ENCODE measurements at places on chromosomes 2 and 18.

DNA sequence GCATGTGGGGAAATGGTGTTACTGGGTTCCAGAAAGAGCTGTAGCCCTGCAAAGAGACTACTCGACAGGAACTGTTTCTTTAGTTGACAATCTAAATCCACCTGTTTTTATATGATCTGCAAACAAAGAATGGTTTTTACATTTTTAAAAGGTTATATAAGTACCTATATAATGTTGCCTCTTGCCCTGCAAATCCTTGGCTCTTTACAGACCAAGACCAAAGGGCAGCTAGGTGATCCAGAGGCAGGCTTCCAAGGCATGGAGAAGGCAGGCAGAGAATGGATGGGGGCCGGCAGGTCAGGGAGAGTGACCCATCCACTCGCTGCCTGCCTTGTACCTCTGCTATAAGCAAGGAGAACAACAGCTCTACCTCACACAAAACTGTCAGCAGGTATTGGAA is 173.6 kb downstream of the ANTXR1 start:
- DNase-seq = no peak

DNA sequence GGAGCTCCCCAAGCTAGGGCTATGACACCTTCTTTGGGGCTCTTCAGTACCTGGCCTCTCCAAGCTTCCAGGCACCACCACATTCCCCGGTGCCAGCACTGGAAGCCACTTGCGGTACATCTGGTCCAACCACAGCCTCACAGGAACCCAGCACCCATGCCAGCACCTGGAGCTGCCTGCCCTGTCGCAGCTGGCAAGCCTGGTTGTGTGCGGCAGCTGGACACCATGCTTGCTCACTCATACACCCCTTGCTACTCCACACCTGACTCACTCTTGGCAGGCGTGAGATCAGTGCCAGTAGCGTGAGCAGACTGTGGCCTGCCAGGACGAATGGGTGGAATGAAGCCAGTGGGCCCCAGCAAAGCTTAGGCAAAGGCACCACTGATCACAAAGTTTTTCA is 34.0 kb downstream of the LRRTM4 start:
- no peak for DNase-seq

- no peak for DNase-seq
These were observed 96.8 kb downstream of the ZNF407 start for GRCh38 chr18:74694436-74694835.

- no peak for DNase-seq
These were observed 125.9 kb downstream of the TMEM131 start for GRCh38 chr2:97869722-97870346.

GRCh38 chr2:136118819-136119716 is 1.1 kb upstream of the CXCR4 start:
- peak; percentile 82 for DNase-seq

GRCh38 chr18:63961435-63961980 is 8.4 kb upstream of the SERPINB8 start:
- no peak for DNase-seq

DNA sequence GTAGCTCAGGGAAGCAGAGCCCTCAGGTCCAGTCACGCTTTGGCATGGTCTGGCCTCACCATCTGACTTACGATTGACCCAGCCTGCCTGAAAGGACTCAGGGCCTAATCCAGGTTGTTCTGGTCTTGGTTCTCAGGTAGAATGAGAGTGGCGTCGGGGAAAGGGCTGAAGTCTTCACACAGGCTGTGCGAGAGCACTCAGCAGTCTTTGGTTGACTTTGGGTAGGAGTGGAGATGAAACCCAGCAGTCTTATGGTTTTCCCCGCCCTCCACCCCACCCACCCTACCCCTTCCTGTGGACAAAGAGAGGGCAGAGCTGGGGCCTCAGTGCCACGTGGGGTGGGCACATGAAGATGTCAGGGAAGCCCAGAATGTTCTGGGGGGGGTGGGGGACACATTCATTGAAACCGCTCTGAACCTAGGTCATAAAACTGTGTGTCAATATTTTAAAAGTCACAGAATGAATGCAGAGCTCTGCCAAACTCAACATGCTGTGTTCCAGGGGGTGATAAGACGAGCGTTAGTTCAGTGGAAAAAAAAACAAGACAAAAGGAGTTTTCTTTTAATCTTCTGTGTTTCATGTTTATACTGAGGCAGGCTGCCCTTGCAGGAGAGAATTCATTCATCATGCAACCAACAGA is 58.6 kb upstream of the ALPP start:
- no peak for DNase-seq

DNA sequence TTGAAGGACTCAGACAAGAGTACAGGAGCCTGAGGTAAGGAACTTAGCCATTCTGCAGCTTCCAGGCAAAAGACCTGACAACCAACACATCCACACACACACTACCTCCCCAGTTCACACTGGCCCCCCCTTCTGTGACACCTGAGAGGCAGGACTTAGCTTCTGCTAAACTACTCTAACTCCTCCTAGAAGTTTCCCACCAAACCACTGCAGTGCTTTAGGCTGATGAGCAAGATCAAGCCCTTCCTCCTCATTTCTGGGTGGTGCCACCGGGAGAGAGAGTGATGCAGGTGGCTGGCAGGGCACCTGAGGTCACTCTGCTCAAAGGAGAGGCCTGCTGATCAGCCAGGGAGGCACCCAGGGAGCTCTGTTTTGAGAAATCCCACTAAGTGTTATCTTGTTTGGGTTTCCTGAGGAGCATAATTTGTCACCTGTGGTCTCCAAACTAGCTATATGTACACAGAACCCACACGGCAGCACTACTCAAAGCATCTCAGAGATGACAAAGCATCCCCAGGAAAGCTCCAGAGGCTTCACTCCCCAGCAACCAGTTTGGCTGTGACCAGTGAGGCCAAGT is 188.4 kb downstream of the MYO5B start:
- no peak for DNase-seq

- no peak for DNase-seq
These were observed 64.4 kb downstream of the LONRF2 start for GRCh38 chr2:100257939-100258338.

DNA sequence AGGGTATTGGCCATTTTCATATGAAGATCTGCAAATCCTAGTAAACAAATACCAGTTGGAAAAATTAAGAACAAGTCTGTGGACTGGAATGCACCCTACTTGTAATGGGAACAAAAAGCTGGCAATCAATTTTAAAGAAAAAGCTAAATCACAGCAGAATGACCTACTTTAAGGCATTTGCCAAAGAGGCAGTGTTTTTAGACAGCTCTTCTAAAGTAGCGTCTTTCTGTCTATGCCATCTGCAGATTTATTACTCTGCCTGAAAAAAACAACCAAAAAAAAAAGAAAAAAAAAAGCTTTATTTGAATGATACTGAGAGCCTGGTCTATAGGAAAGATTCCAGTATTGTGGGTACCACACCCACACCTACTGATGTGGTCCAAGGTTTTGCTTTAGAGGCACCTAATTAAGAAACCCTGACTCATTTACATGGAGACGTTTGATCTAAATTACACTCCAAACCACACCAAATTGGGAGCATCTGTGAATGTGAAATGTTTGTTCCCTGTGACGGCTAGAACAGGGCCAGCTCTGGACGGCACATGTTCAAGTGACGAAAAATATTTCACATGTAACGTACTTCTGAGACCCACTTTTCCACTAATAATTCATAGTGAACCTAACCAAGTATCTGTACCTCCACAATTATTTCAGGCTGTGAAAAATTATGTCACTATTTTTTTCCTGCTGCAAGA is 597.1 kb downstream of the ARHGAP15 start:
- no peak for DNase-seq

- no peak for DNase-seq
These were observed 38.5 kb downstream of the BOD1L2 start for GRCh38 chr18:57185434-57185833.

GRCh38 chr2:127573771-127574170 is 38.3 kb downstream of the MYO7B start:
- no peak for DNase-seq

- DNase-seq = peak; percentile 83
These were observed 39.9 kb downstream of the CENPO start for GRCh38 chr2:24832931-24833701.

GRCh38 chr2:45833968-45834344 is 182.5 kb downstream of the PRKCE start:
- no peak for DNase-seq

GRCh38 chr2:71944183-71944550 is 203.5 kb downstream of the CYP26B1 start:
- DNase-seq = no peak

DNA sequence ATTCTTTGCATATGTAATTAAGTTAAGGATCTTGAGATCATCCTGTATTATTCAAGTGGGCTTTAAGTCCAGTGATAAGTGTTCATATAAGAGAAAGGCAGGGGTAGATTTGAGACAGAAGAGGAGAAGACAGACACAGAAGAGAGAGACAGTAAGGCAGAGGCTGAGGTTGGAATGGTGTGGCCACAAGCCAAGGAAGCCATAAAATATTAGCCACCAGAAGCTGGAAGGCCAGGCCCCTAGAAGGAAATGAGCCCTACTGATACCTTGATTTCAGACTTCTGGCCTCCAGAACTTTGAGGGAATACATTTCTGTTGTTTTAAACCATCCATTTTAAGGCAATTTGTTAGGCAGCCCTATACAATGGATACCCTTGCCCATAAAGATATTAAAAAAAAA is 66.9 kb upstream of the DLX2 start:
- DNase-seq = no peak

DNA sequence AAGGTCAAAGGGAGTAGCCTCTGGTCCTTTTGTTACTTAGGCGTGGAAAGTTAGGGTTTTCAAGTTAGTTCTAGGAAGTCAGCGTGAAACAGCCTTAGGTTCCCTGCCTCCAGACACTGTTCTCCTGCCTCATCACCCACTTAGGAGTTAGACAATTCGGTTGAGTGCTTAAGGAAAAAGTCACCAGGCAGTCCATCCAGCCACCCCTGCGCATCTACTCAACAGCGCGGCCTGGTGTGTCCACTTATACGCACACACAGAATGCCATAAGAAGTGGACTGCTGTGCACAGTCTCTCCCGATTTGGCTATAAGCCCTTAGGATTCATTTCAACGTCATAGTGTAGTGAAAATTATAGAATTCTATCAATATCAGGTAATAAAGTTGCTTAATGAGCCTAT is 470.8 kb upstream of the TNP1 start:
- no peak for DNase-seq

- DNase-seq = no peak
These were observed 152.4 kb downstream of the DYSF start for GRCh38 chr2:71605781-71606241.

- DNase-seq = no peak
These were observed 67.8 kb upstream of the HNMT start for GRCh38 chr2:137896467-137896866.

DNA sequence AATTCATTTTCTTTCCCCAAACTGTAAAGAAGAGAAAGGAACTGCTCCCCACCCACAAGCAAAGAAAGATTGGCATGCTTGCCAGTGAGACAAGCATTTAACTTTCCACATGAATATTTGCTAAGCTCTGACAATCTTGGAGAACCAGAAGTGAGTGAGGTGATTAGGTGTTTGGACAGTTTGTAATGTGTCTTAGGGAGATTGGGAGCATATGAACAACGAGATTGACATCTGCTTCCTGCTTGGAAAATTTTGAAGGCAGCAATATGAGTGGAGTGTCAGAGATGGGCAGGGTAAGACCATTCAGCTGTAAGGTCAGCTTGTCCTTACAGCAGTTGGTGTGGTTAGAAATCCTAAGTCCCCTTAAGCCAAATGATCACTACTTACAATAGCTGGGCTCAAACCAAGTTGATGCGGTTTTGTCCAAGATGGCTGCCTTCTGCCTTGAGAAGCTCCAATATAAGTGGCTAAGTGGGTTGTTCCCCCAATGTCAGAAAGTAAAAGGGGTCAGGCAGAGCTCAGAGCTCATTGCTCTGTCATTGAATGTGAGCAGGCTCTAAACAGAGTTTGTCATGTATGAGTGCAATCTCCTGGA is 36.0 kb upstream of the GALNT5 start:
- no peak for DNase-seq

DNA sequence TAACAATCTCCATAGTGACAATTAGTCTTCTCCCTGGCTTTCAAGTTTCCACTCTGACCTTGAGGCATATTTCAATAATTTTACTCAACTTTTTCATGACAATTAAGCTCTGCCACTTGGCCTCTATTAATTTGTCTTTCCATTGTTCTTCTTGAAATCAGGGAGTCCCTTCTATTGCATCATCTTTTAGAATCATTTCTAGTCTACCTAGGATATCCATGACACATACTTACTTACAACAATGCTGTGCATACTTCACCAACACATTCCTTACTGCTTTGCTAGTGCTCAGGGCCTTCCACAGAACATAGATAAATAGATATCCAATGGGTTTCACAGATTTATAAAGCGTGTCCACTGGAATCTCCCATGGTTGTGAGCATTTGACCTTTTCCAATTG is 331.5 kb upstream of the LRP1B start:
- DNase-seq = no peak

DNA sequence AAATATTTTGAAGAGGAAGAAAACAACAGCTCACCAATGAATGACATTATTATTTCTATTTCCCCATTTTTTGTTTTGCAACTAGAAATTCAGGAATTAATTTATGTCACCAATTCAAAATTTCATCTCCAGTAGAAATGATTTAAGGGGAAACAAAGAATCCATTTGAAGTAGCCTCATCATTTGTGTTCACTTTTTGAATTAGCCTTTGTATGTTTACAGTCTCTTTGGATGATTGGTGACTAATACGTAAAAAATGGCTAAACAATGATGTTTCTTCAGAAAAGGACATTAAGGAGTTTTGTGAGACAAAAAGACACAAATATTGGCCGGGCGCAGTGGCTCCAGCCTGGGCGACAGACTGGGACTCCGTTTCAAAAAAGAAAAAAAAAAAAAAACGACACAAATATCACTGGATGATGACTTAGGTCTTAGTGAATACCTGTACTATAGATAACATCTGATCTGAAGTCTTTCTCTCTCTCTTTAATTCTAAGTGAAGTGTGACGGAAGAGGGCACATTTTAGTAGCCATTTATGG is 313.2 kb downstream of the PIK3C3 start:
- DNase-seq = no peak

DNA sequence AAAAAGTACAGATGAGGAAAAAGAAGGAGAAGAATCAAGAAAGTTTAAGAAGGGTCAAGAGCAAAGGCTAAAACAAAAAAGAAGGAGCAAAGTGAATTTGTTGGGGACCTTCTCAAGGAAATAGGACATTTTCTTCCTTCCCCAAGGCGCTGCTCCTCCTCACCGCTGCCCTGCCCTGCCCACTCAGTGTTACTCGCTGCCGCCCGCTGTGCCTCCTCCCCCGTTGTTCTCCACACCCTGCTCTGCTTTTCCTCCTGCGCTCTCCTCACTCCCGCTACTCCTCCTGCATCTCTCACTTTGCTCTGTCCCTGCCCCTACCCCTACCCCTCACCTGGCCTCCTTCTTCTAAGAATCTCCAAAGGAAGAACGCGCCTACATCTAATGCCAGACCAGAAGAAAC is 50.7 kb downstream of the ID2 start:
- no peak for DNase-seq

- DNase-seq = no peak
These were observed 42.7 kb downstream of the CYP26B1 start for GRCh38 chr2:72104821-72105588.

DNA sequence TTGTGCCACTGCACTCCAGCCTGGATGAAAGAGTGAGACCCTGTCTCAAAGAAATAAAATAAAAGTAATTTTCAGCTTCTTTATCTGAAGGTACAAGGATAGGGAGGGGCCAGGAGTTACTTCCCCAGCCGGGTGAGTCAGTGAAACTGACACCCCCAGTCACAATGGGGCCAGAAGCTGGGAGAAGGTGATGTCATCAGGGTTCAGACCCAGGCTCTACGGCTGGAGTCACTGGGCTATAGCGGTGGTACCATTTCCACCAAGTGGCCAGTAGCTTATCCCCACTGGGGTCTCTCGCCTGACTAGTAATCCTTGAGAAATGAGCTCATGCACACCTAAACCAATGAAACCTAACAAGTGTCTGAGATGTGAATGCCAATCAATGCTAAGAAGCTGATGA is 107.9 kb downstream of the ALPK2 start:
- no peak for DNase-seq
